Vagina (tissue), 2 donors: ENCODE measurements at places on chromosomes 11 and 22. TPM values are rescaled to one million over a fixed set of nuclear protein-coding genes. Genes with fewer than 3 reads are reported as not detected.

GRCh38 chr11:73521621-73522020 is 76.3 kb downstream of the FAM168A start:
- no peak for DNase-seq

DNA sequence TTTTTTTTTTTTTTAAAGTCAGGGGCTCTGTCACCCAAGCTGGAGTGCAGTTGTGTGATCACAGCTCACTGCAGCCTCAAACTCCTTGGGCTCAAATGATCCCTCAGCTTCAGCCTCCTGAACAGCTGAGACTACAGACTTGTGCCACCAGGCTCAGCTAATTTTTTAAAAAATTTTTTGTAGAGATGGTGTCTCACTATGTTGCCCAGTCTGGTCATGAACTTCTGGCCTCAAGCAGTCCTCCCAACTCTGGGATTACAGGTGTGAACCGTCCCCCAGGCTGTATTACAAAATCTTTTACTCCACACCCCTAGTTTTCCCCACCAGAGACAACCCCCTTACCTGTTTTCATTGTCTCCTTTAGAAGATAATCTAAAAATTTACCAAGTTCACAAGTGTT is 1.9 kb downstream of the CCDC117 start:
- no peak for DNase-seq

The RPS19BP1 gene
- total RNA-seq, result 107 TPM

DNA sequence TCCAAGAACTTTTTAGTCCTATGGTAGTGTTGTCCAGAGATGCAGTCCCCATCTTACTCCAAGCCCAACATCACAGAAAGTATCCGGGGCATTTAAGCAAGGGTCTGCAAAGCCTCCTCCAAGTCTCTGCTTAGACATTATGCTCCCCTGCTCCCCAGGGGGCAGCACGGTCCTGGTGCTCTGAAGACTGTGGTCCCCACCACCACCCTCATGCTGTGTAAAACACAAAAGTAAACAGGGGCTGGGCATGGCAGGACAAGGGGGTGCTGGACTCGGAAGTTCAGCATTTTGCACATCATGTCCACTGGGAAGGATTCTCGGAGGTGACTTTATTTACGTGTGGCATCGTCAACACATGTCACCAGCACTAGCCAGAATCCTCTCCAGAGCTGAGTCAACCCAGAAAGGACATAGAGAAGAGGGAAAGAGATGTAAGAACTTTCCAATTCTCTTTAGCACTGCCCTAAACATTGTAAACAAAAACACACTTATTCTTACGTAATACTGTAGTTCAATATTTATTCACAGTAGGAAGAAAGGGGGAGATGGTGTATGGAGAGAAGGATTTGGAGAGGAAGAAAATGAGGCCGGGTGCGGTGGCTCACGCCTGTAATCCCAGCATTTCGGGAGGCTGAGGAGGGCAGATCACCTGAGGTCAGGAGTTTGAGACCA is 37.7 kb downstream of the TCIRG1 start:
- DNase-seq, result no peak

The SAA1 gene
- 60.4 TPM for total RNA-seq

DNA sequence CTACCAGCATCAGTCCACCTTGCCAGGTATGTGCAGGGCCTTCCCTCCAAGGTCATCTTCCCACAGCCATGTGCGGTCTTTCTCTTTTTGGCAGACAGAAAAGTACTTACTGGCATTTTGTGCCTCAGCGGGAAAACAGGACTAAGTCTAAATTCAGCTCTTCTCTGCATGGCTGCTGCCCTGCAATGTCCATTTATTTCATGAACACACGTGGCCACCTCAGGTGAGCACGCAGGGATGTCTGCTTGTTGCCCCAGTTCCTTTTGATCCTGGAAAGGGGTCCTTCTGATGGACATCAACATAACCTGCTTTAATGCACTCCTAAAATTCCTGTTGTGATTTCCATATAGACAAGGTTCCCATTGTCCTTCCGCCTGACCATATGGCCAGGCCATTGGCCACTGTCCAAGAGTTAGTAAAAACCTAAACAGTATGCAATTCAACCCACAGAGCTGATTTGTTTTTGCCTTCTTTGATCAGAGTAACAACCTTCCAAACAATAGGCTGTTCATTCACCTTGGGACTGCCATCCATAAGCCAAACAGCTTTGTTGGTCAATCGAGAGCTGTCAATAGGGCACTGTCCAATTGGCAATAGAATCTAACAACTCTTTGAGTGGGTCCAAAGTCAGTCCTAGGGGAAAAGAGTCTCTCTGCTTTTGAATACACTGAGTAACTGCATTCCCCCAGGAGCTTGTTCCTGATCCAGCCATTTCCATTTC is 5.9 kb downstream of the TREH start:
- DNase-seq, result no peak

DNA sequence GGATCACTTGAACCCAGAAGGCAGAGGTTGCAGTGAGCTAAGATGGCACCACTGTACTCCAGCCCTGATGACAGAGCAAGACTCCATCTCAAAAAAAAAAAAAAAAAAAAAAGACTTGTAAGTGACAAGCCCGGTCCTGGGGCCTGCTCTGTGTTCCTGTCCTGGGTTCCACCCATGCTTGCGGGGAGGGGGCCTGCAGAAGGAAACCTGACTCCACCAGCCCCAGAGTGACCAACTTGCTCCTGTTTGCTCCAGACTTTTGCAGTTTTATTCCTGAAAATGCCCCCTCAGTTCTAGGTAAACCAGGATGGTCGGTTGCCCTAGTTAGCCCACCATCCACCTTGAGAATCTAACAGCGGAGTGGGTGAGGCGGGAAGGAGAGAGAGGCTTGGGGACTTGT is 10.1 kb upstream of the LRP5 start:
- DNase-seq, result no peak

The OR8A1 gene
- not detected for total RNA-seq

- no peak for DNase-seq
Measured at GRCh38 chr11:44593251-44593650, 27.8 kb downstream of the CD82 start.

The WNT7B gene
- 7.1 TPM for total RNA-seq
